Calu3 (cell line): ENCODE measurements at places on chromosomes 16 and 17. TPM values are rescaled to one million over a fixed set of nuclear protein-coding genes. Genes with fewer than 3 reads are reported as not detected.

Gene ZNF423
- not detected in 2 replicates for total RNA-seq

Gene CA5A
- not detected in 2 replicates for total RNA-seq

Gene SLC47A1
- total RNA-seq = not detected in 2 replicates

Gene GAST
- not detected in 2 replicates for total RNA-seq

Gene KDM8
- total RNA-seq = 8.4 and 10.2 TPM in 2 replicates

Gene CDR2L
- total RNA-seq = 39.4 and 48.3 TPM in 2 replicates

Gene PLD6
- total RNA-seq = 2.9 and 3.0 TPM in 2 replicates

Gene KCNJ18
- not detected in 2 replicates for total RNA-seq

Gene TPSD1
- total RNA-seq = not detected in 2 replicates

Gene TMEM170A
- 48.4 and 52.5 TPM in 2 replicates for total RNA-seq

Gene ZG16
- total RNA-seq = not detected in 2 replicates

Gene TMC6
- total RNA-seq = 116 and 133 TPM in 2 replicates

Gene OR1E2
- total RNA-seq = not detected in 2 replicates

Gene ANTKMT
- 49.6 and 57.2 TPM in 2 replicates for total RNA-seq

Gene SECTM1
- total RNA-seq = 10.4 and 13.4 TPM in 2 replicates

Gene CYBA
- 867 and 881 TPM in 2 replicates for total RNA-seq

Gene MYH2
- not detected in 2 replicates for total RNA-seq

Gene TMEM106A
- total RNA-seq = 3.4 and 5.2 TPM in 2 replicates

Gene CDC6
- 567 and 645 TPM in 2 replicates for total RNA-seq

Gene CMTM1
- 48.4 and 72.1 TPM in 2 replicates for total RNA-seq

Gene CHST4
- 72.9 and 105 TPM in 2 replicates for total RNA-seq

Gene VTN
- 0.22 TPM in 1 of 2 replicates, not detected in the other for total RNA-seq

Gene EFNB3
- 0.38 and 0.88 TPM in 2 replicates for total RNA-seq
